ENCODE measurements at places on chromosomes 3 and 15.

GRCh38 chr15:57565311-57565710 is 26.4 kb upstream of the MYZAP start:
- DNase-seq = no peak

GRCh38 chr15:92909136-92909781 is 9.1 kb downstream of the CHD2 start:
- peak; percentile 57 for DNase-seq

- DNase-seq = no peak
Observed at GRCh38 chr3:15679306-15679705, 77.8 kb downstream of the BTD start.

DNA sequence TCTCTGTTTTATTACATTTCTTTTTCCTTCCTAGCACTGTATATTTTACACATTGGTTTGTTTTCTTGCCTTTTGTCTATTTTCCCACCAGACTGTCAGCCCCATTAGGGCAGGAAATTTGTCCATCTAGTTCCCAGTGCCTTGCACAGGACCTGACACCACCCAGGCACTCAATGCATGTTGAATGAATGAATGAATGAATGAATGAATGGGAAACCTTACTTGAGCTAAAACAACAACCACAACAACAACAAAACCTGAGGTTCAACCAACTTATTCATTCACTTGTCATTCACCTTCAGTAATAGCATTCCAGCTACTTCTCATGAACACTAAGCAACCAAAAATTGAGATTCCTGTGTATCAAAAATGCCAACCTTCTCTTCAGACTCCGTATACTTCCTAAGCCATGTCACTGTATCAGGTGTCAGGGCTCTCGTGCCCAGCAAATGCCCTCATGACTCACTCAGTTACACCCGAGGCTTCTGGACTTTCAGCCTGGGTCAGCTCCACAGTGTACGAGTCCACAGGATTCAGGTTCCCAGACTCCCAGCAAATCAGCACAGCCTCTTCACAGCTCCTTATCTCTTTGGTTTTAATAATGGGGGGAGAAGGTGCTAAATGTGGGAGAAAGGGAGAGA is 37.3 kb downstream of the FSD2 start:
- peak; percentile 6 for DNase-seq

DNA sequence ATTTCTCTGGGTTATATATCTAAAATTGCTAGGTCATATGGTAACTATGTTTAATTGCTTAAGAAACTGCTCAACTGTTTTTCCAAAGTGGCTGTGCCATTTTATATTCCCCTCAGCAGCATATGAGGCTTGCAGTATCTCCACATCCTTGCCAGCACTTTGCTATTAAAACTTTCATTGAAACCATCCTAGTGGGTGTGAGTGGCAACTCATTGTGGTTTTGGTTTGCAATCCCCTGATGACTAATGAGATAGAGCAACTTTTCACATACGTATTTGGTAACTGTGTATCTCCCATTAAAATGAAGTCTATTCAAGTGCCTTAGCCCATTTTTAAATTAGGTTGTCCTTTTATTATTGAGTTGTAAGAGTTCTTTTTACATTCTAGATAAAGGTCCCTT is 17.3 kb downstream of the KPNA1 start:
- DNase-seq = peak; percentile 83

- no peak for DNase-seq
Observed at GRCh38 chr3:15969874-15970640, 172.3 kb upstream of the ANKRD28 start.

GRCh38 chr15:87365186-87365585 is 891.4 kb downstream of the NTRK3 start:
- DNase-seq = peak; percentile 58

GRCh38 chr3:30180310-30181177 is 425.9 kb upstream of the TGFBR2 start:
- DNase-seq = no peak

DNA sequence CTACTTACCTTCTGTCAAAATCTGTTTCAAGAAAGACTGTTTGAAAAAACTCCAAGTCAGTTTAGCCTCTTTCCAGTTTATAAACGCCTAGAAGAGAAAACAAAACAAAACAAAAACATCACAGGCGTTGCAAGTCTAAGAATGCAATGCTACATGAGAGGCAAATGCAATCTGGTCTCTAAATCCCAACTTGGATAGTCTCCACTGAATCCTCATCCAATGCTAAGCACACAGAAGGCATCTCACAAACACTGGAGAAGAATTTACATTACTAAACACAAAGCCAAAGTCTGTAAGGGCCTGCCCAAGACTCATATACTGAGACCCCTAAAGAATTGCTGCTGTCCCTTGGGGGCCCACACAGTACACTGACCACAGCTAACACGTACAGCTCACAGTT is 18.4 kb downstream of the RFT1 start:
- no peak for DNase-seq

- peak; percentile 51 for DNase-seq
Observed at GRCh38 chr3:171614318-171614921, 154.2 kb upstream of the TNIK start.

- DNase-seq = no peak
Observed at GRCh38 chr3:33942483-33943150, 144.2 kb downstream of the PDCD6IP start.

DNA sequence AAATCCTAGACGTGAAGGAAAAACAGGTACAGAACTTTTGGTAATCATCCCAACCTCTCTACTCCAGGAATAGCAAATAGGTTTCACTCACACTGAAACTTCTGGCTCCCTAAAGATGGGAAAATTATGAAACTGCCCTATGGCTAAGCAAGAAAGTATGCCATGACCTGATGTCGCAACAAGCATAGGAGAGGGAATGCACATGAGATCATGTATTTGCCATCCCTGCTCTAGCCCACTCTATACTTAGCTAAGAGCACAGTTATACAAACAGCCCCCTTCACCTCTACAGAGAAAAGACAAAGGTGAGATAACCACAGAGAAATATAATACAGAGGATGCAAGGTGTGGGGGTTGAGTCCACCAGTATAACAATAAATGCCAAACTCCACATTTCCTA is 102.7 kb downstream of the TBC1D5 start:
- peak; percentile 91 for DNase-seq

DNA sequence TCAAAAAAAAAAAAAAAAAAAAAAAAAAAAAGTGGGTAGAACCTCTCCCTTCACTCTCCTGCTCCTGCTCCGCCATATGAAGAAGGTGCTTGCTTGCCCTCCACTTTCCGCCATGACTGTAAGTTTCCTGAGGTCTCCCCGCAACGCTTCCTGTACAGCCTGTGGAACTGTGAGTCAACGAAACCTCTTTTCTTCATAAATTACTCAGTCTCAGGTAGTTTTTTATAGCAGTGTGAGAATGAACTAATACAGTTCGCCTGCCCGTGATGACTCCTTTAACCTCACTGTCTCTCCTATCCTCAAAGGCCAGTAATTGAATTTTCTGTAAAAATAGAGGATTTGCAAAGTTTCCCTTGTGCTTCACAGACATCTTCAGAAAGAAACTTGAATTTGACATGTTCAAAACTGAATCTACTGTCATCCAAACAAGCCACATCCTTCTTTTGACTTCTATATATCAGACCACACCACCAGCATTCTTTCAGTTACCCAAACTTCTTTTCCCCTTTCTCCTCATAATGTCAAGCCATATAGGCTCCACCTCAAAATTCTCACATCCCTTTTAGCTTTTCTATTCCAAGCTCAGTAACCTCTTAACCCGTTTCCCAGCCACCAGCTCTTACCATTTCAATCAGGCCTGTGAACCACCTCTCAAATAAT is 44.3 kb downstream of the P2RY1 start:
- DNase-seq = no peak

- DNase-seq = peak; percentile 15
Observed at GRCh38 chr3:186461141-186461540, 83.0 kb downstream of the CRYGS start.

DNA sequence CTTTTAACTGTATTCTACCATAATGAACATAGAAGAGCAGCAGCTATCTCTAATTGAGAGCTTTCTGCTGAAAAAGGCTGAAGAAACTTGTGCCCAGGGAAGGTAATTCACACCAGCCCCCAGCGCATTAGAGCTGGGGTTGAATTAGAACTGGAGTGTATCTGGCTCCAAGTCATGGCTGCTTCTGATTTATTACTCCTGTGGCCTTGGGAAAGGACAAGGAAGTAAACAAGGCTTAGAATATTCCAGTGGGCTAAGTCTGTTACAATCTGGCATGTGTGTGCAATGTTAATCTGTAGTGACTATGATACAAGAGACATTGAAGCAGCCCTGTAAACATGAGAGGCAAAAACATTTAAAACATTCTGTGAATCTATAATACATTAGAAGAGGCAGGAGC is 18.1 kb downstream of the CPA3 start:
- no peak for DNase-seq

GRCh38 chr15:98948941-98949340 is 58.7 kb downstream of the PGPEP1L start:
- no peak for DNase-seq

DNA sequence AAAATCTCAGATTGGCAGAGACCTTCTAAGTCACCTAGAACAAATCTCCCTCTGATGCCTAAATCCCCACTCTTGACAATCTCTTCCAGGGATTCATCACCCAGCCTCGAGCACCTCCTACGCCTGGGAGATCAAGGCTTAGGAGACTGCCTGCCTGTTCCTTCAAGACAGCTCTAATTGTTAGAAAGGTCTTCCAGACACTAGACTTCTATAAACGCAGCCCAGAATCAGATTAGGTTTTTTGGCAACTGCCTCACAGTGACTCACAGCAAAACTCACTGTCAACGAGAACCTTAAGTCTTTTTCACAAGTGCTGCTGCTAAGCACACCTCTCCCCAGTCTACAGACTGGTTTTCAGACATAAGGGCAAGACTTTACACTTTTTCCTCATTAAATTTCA is 23.1 kb downstream of the SRGAP3 start:
- no peak for DNase-seq

GRCh38 chr3:101676765-101677435 is at the start of gene ZBTB11:
TSS of gene ZBTB11 (minus strand) at chr3:101677132. CDS start at chr3:101676914, 218 bp downstream.
- peak; percentile 99 for DNase-seq

GRCh38 chr15:38486936-38487335 is 33.0 kb downstream of the FAM98B start:
- DNase-seq = no peak

DNA sequence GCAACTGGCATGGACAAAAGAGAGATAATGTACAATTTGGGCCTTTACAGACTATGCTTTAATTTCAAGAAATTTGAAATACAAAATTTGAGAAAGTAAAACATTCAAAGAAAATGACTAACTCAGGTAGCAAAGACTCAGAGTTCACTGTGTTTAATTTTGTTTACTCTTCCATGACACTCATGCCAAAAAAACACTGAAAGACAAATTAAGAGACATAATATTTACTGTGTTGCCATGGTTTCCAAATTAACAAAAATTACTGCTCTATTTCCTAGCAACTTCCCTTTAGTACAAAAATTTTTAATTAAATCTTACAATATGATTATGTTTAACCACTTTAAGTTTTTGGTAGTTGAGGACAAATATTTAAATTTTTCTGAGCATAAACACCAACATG is 29.6 kb downstream of the LRRFIP2 start:
- DNase-seq = no peak

DNA sequence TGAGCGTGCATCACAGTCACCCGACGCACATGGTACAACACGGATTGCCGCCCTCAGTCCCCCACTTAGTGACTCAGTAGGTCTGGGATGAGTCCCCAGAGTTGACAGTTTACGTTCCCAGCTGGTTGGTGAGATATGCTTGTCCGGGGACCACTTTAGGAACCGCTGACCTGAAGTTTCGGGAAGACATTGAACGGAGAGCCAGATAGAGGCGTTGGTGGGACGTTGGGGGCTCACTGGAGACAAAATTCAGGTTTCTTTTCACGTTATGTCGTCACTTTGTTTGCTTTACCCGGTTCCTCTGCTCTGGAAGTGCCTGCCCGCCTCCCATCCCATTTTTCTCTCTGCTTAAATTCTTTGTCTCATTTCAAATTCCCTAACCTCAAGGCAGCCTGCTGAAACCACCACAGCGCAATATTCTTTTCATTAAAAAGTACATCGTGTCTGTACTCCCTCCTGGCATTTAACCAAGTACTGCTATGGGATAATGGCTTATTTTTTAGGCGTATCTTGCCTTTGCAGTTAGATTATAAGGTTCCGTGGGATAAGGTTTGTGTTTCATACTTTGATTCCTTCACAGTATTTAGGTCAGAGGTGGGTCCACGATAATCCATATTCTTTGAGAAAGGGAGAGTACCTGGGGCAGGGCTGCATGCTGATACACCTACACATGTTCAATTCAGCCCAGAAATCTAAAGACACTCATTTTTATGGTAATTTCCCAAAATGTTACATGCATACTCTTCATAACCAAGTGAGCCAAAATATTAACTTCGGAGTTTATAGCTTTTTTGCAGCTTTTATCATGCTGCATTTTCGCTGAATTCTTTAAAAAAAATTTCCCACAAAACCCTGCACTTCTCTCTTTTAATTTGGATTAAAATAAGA is 921 bp downstream of the LMLN start:
- no peak for DNase-seq

GRCh38 chr3:25457671-25458419 is 29.8 kb downstream of the RARB start:
- DNase-seq = no peak

- no peak for DNase-seq
Observed at GRCh38 chr3:50123394-50124051, 31.6 kb upstream of the SEMA3F start.

DNA sequence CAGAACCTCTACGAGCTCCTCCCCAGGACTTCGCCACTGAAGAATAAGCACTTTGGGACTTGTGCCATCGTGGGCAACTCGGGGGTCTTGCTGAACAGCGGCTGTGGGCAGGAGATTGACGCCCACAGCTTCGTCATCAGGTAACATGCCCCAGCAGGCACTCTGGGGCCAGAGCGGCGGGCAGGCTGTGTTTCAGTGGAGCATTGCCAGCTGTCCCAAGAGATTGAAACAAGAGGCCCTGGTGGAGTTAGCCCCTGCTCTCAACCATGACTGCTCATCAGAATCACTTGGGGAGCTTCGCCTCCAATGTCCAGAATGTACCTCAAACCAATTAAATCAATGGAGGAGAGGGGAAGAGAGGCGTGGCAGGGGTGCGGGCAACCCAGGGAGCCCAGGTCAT is 44.8 kb downstream of the ST8SIA2 start:
- no peak for DNase-seq

DNA sequence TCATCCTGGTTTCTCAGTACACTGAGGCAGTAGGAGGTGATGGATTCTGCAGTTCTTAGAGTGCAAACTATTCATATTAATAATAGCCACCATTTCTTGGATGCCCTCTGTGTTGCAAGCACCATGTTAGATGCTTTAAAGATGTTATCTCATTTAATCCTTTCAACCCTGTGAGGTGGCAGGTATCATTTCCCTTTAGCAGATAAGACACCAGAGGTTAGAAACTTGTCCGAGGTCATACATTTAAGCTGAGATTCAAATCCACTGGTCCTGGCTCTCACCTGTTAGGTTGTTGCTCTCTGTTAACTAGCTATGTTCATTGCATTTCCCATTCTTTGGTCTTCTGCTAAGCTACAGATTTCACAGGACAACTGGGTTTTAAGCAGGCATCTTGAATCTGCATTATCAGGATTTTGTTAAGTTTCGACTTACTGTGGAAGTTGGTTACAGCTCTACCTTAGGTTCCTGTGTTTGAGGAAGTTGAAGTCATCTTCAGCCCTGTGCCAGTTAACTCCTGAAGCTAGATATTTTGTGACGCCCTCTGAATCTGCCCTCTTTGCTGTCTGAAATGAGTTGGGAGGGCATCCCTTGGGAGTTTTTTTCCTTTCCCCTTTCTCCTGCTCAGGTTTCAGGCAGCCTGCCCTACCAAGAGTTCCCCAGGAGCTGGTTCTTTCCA is 6.4 kb downstream of the PDE8A start:
- no peak for DNase-seq

All from ACHN (cell line).